ENCODE measurements at places on chromosomes 16 and 17.

DNA sequence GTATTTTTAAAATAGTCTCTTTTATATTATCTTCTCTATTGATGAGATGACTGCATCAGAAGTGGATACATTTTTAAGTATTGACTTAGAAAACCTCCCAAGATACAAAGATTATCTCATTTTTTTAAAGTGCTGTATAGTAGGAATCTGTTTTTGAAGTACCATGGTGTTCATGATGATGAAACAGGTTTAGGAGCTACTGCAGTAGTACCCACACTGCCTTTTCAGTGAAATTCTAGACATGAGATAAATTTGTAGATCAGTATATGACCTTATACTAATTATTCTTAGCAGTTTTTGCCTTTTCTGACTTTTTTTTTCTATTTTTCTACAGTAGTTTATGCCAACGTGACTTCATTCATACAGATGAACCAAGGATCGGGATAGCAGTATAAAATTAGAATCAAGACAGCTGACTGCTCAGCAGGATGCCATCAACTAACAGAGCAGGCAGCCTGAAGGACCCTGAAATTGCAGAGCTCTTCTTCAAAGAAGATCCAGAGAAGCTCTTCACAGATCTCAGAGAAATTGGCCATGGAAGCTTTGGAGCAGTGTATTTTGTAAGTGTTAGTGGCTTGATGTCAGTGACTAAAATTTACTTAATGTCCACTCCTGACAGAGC is 61.1 kb downstream of the TAOK1 start:
- no peak for DNase-seq

- peak; percentile 53 for DNase-seq
Measured at GRCh38 chr17:70172923-70173322, 3.6 kb downstream of the KCNJ2 start.

- no peak for DNase-seq
Measured at GRCh38 chr17:43732958-43733357, 25.6 kb downstream of the SOST start.

- no peak for DNase-seq
Measured at GRCh38 chr17:8338753-8339140, 893 bp upstream of the ODF4 start.

GRCh38 chr16:72721981-72722380 is 325.9 kb downstream of the ZFHX3 start:
- no peak for DNase-seq

DNA sequence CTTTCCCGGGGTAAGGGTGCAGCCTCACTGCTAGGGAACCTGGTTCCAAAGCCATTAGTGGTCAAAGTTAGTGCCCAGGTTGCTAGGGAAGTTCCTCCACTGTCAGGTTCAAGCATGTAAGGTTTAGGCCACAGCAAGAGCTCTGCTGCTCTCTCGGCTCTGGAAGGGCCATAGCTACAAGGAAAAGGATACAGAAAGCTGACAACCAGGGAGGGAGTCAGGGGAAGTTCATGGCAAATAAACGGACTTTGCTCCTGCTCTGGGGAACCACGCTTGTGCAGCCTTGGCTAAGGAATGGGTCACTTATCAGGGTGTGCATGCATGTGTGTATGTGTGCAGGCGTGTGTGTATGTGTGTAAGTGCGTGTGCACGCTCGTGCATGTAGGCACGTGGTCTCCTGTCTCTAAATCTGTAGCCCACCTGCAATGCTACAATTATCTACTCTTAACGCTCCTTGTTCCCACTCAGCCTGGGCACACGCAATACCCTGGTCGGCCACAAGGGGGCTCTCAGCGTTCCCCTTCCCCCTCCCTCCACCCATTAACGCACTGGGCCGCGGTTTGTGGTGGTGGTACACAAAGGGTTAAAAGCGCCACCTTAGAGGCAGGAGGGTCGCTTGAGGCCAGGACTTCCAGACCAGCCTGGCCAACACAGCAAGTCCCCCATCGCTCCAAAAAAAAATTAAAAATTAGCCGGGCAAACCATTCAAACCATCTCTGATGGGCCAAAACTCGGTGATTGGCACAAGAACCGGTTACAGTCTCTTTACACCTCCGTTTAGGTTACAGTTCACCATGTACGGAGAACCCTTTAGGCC is 48.4 kb upstream of the KDM8 start:
- peak; percentile 35 for DNase-seq

DNA sequence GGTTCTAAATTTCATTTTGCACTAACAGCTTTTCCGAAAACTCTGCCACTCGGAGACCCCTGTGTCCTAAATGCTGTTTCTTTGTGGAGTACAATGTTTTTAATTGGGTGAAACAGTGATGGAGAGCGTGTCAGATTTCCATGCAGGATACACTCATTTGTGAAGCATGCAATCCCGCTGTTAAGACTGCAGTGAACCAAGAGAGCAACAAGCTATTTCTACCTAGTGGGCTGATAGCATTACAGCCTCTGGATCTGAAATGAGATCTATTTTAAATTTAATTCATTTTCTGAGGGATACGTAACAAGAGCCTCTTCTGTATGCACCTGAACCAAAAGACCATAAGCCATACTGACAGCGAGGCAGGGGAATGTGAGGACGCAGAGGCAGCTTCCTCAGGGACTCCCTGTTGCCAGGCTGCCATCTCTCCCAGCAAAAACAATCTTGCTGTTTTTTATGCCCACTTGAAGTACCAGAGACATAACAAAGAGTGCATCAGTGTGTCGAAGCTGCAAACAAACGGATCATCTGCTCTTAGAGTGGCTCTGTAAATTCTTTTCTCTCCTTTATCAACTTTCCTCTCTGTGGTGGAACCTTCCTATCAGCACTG is 199.9 kb upstream of the COX10 start:
- no peak for DNase-seq

GRCh38 chr17:45146890-45147580 is 1.2 kb upstream of the HEXIM1 start:
- DNase-seq = peak; percentile 51

- DNase-seq = no peak
Measured at GRCh38 chr17:82050761-82051641, 610 bp downstream of the RFNG start.

DNA sequence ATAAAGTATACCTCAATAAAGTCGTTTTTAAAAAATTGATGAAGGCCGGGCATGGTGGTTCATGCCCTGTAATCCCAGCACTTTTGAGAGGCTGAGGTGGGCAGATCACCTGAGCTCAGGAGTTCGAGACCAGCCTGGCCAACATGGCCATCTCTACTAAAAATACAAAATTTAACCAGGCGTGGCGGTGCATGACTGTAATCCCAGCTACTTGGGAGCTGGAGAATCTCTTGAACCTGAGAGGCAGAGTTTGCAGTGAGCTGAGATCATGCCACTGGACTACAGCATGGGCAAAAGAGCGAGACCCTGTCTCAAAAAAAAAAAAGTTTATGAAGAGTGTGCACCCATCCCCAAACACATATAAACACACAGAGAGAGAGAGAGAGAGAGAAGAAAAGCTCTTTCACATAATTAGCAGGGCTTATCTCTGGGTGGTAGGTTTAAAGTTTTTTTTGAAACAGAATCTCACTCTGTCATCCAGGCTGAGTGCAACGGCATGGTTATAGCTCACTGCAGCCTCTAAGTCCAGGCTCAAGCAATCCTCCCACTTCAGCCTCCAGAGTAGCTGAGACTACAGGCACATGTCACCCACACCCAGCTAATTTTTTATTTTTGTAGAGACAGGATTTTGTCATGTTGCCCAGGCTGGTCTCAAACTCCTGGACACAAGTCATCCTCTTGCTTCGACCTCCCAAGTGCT is 3.0 kb downstream of the SREBF1 start:
- DNase-seq = no peak
